ENCODE measurements at places on chromosomes 3 and 15.

DNA sequence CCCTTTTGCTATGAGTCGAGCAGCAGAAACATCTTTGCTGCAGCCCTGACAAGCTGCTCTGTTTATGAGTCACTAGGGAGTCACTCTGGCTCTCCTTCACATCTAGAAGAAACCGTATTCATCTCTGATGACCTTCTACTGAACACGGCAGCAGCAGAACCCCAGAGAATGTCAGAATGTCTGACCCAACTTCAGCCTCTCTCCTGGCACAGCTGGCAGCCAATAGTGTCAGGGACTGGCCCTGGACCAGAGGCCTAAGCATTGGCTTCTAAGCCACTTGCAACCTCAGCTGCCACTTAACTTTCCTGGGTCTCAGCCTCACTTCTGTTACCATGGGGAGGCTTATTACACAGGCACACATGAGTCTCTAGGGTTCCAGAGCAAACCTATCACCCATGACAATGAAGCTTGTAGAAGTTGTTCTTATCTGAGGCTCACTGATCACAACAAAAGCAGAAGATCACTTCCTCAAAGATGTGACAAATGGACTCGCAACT lies 184.1 kb upstream of the TLE3 start:
- no peak for DNase-seq

- DNase-seq = no peak
These were observed 5.4 kb downstream of the VIPR1 start for GRCh38 chr3:42507761-42508335.

DNA sequence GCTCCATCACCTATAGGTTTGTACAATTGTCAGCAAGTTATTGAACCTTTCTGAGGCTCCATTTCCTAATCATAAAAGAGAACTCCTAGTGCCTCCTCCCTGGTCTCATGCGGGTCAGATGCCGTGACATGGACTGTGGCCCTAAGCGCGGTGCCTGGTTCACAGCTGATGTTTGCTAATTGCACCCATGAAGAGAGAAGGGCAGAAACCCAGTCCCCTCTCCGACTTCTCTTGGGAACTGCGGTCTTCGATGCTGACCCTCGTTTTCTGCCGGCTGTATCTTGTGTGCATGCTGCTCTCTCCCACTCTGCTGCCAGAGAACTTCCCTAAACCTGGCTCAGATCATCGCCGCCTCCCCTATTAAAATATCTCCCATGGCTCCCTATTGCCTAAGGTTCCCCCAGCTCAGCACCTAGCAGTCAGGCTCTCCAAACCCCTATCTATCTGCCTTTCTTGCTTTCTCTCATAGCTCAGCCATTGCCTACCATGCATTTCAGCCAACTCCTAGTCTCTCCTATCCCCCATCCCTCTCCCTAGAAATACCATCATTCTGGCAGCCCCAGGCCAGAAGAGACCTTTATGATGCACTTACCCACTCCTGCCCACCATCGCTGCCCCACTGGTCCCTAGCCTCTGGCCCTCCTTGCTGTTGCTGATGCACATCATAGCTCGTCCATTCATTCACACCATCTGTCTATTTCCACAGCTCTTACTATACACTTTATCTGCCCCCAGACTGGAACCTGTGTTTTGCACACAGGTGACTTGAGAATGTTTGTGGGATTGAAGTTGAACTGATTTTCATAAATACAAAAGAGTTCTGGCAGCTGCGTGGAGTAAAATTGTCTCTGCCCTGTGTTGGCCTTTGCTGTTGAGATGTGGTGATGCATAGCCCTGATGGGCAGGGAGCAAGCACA lies 6.6 kb downstream of the ISG20 start:
- DNase-seq = no peak

DNA sequence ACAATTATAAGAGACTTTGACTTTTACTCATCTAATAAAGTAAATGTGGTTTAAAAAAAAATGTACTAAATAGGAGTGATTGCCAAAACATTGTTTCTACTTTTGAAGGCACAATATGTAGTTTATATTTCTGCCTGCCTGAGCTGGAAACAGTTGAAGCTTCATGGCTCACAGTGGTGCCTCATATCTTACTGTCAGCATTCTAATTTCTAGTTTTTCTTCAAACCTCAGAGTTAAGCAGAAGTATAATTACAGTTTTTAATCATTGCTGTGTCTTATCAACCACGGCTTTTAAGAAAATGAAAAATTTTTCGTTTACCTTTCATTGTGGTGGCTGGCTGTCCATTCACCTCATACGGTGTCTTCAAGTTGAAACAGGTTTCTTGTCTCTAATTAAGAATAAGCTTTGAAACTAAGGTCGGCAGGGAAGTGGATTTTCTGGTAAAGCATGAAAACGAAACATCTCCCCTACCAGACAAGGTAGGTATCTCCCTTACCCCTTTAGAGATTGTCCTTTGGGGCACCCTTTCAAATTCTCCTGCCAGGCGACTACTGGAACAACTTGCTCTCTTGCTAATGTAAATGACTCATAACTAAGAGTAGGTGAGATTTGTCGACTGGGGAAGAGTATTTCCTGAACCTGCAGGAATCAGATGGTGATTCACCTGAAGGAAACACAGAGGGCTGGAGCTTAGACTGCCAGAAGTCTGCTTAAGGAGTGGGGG lies at the start of gene GPR87:
Gene GPR87, minus strand, starts transcription at position 554 of the 725 bp plus-strand sequence. CDS start 16,720 bp downstream, outside the sequence.
- no peak for DNase-seq

DNA sequence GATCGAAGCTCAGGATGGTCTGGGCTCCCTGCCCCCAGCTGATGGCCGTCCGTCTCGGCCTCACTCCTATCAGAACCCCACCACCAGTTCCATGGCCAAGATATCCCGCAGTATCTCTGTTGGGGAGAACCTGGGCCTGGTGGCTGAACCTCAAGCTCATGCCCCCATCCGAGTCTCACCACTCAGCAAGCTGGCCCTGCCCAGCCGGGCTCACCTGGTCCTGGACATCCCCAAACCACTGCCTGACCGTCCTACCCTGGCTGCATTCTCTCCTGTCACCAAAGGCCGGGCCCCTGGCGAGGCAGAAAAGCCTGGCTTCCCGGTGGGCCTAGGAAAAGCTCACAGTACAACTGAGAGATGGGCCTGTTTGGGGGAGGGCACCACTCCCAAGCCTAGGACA lies 4.4 kb upstream of the JMJD7 start:
- DNase-seq = no peak
